ENCODE measurements at places on chromosomes 16 and 17. TPM values are rescaled to one million over a fixed set of nuclear protein-coding genes. Genes with fewer than 3 reads are reported as not detected.

Gene EVPLL
- not detected for total RNA-seq

Gene ABCA3
- 2.1 TPM for total RNA-seq

Gene COPRS
- 121 TPM for total RNA-seq

Gene PLXDC1
- total RNA-seq, result 1.1 TPM

Gene NFE2L1
- 134 TPM for total RNA-seq

Gene ZG16B
- total RNA-seq, result 2.5 TPM

Gene TBX4
- under 0.01 TPM for total RNA-seq

Gene SPATA22
- total RNA-seq, result not detected

Measured in regular cardiac myocyte (primary cell).